Suppressor macrophage treated with lipopolysaccharide for 4 hours (primary cell): ENCODE measurements at places on chromosomes 13 and 19.

DNA sequence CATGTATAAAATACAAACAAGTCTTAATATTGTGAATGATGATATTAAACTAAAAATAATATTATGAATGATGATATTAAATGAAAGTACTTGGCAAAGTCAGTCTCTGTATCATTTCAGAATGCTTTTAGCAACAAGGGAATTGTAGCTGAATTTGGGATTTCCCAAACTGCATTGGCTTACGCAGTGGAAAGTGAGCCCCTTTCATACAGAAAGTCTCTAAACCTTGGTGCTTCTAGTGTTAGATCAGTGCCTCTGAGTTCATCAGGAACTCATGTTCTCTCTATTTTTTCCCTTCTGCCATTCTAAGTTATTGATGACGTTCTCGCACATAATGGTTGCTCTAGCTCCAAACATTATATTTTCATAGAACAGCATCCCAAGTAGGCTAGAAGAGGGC lies 300.0 kb downstream of the ITGBL1 start:
- DNase-seq: no peak

DNA sequence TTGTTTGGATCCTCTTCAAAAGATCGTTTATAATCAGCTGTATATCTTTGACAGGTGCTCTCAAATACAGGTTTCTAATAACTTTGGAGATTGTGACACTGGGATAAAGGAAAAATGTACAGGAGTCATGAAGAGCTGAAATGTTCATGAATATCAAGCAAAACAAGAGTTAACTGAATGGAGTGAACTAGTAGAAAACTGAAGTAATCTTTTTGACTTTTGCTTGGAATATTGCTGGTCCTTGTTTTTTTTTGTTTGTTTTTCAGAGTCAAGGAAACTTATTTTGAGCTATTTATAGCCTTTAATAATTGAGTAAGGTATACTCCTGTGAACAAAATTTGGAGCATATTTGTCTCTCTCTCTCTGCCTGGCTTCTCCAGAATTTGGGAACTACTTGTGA lies 25.3 kb downstream of the MED4 start:
- no peak for DNase-seq

DNA sequence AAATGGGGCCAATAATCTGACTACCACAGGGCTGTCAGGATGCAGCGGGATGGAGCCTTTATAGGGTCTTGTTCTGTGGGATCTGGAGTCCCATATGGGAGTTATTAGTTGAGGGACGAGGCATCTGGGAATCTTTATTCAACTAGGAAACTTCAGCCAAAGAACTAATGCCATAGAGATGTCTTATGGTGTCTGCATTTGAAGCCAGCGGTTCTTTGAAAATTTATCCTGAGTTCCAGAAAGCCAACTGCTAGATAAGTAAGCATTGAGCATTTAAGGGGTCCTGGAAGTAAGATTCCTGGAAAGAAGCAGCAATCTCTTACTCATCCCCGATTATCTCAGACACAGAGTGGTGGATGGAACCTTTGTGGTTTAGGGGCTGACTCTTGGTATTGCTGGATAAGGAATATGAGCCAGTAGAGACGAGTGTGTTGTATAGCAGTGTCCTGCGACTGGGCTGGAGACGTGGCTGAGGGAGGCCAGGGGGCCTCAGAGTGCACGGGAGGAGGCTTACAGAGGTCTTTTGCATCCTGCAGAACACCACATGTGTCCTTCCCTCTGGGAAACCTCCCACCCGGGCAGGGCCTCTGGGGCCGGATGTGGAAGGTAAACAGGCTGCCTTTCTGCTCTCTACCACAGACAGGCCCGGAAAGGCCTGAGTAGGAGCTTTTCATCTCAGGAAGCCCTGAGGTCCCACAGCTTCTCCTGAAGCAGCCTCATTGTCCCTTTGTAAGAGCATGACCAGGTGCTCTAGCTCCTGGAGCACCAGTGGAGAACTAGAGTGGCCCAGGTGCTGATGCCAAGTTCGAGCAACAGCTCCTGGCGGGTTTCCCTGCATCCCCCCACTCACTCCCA lies 28.8 kb downstream of the ACTN4 start:
- no peak for DNase-seq

DNA sequence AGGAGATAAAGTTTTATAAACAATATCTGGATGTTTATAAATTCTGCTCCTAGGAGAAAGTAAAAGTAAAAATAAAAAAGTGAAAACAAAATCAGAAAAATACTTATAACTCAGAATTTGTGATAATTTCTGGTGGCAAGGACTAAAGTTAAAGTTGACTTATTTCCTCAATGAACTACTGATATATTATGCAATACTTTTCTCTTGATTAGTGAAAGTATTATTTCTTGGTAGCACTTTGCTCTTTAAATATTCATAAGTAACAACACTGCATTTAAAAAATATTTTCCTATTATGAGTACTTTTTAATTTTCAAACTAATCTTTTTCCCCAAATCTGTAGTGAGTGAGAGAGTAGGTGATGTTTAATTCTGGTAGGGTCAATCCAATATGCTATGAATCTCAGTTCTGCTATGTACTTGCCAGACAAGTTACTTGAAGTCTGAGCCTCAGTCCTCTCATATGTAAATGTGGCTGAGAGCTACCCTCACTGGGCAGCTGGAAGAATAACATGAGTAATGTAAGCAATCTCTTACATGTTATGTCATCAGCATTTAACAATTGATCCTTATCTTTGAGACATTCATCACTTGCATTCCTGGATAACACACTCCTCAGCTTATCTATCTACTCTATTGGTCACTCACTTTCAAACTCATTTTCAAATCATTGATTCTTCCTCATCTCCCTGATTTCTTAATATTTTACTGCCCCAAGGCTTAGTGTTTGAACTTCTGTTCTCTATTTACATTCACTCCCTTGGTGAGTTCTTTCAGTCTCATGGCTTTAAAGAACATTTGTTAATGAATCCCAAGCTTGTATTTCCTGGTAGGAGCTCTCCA lies 239.0 kb downstream of the RGCC start:
- no peak for DNase-seq

GRCh38 chr19:30449078-30449590 lies 77.0 kb downstream of the ZNF536 start:
- DNase-seq: no peak

GRCh38 chr13:111541752-111542529 lies 221.5 kb downstream of the TEX29 start:
- DNase-seq: no peak

DNA sequence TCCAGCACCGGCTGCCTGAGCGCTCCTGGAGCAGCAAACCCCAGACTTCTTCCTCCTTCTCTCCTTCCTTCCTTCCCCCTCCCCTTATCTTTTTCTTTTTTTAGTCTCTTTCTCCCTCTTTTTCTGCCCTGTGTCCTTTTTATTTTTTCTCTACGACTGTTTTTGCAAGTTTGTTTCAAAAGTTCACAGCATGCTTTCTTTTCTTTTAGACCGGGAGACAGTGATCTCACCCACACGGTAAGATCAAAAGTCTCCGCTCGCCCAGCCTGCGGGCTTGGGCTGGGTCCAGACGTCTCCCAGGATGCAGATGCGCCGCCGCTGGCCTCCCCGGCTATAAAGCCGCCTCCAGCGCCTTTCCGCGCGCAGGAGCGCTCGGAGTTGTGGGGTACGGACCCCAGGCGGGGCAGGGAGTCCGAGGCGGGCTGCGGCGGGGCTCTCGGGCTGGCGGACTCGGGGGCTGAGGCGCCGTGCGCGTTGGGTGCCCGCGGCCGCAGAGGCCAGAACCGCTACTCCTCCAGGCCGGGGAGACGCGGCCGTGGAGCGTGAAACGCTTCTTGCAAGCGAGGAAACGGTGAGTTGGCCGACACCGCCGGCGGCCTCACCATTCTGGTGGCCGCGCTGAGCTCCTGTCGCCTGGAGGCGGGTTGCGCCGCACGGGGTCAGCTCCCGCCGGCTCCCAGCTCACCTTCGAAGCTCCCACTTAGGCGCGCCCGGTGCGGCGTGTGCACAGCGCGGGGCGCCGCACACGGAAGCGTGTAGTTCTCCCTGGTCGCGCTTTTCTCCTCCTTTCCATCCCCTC lies 2.0 kb upstream of the TSHZ3 start:
- DNase-seq: peak; percentile 35

- no peak for DNase-seq
Measured at GRCh38 chr13:85508683-85509329, 290.4 kb downstream of the SLITRK6 start.

DNA sequence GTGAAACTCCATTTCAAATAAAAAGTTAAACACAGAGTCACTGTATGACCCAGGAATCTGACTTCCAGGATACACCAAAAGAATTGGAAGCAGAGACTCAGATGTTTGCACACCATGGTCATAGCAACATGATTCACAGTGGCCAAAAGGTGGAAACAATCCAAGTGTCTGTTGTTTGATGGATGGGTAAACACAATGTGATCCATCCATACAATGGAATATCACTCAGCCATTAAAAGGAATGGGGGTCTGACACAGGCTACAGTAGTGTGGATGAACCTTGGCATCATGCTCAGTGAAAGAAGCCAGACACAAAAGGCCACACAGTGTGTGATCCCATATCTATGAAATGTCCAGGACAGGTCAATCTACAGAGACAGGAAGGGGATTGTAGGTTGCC lies 174.3 kb downstream of the PTPRS start:
- no peak for DNase-seq
